ENCODE measurements at places on chromosomes 11 and 22. TPM values are rescaled to one million over a fixed set of nuclear protein-coding genes. Genes with fewer than 3 reads are reported as not detected.

The SH3BP1 gene
- 20.7 TPM for total RNA-seq

The OR2AG1 gene
- not detected for total RNA-seq

- no peaks in the 10 kb centered on the region for H3K27me3 ChIP-seq
- H3K4me3 ChIP-seq, result peak overlapping the region; percentile 93
- H3K4me1 ChIP-seq, result peaks cover 22% of the 10 kb centered on the region
These were observed 870 bp upstream of the CTTN start for GRCh38 chr11:70397336-70397982.

The RIBC2 gene
- total RNA-seq, result 11.5 TPM

GRCh38 chr11:77656362-77656761 lies 18.8 kb upstream of the CLNS1A start:
- H3K27me3 ChIP-seq, result no peaks in the 10 kb centered on the region
- H3K36me3 ChIP-seq, result no peaks in the 10 kb centered on the region
- H3K4me3 ChIP-seq, result no peak overlapping the region
- no peak overlapping the region for H3K27ac ChIP-seq
- no peak for DNase-seq

DNA sequence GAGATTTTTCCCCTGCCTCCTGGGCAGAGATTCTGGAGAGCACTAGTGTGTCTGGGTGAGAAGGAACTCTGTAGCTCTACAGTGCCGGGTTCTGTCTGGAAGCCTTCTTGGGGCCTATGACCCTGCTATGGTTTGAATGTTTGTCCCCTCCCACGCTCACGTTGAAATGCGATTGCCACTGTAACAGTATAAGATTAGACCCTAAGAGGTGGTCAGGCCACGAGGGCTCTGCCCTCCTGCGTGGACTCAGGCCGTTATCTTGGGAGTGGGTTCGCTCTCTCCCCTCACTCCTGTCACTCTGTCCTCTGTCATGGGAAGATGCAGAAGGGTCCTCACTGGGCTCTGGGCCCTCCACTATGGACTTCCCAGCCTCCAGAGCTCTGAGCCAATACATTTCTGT lies 3.5 kb downstream of the AP5B1 start:
- H3K36me3 ChIP-seq, result no peaks in the 10 kb centered on the region
- peaks cover 16% of the 10 kb centered on the region for H3K4me1 ChIP-seq
- no peak for DNase-seq

The NPTXR gene
- 12.8 TPM for total RNA-seq

DNA sequence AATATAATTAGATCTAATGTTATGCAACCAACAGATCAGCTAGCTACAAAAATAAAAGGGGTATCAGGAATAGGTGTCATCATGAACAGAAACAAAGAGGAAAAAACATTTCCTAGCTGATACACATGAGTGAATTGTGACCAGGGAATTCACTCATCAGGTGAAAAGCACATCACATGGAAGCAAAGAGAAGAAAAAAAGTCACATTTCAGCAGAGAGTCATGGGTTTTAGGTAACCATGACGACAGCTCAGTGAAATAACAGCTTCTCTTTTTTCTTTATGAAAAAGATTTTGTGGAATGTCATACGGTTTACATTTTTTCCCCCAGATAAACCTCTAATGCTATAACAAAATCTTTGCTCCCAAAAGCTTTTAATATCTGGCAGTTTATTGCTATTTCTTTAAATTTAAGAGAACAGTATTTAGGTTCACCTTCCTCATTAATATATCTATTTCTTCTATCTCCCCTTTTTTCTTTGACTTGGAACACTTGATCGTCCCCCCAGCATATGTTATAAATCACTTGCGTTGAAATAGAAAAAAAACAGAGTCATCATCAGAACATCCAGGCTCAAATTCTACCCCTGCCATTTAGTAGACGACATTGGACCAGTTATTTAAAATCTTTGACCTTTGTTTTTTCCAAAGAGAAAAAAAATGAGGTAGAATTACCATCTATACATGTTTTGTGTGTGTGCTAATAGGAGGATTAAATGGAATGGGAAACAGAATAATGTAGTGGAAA lies 5.3 kb downstream of the TYR start:
- no peak for DNase-seq
- H3K4me1 ChIP-seq, result no peaks in the 10 kb centered on the region
- no peaks in the 10 kb centered on the region for H3K27me3 ChIP-seq
- no peaks in the 10 kb centered on the region for H3K36me3 ChIP-seq
- no peak overlapping the region for H3K27ac ChIP-seq

The TSPO gene
- 44.6 TPM for total RNA-seq

DNA sequence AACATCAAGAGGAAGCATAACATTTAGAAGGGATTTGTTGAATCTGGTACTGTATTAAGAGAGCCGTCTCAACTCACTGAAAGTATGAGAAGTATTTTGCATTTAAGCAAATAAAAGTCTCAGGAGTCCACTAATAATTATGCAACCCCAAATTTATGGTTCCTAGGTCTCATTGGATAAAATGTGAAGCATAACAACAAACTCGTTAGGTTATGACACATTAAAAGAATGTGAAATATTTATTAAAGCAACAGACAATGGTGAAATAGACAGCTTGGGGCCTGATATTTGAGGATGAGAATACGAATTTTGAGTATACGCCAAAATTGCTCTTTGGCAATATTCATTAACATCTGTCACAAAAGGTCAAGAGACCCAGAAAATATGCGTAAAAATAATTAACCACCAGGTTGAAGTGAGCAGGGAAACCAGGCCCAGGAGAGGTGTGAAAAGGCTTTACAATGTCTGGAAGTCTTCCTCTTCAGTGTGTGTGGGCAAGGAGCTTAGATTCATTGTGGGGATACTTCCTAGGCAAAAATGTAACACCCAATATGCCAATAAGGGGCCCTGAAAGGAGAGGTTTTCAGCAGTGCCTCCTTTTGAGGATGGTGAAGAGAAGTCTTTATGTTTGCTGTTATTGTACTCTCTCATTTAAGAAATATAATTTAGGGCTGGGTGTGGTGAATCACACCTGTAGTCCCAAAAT lies 89.2 kb downstream of the FDX1 start:
- no peaks in the 10 kb centered on the region for H3K4me1 ChIP-seq
- H3K36me3 ChIP-seq, result no peaks in the 10 kb centered on the region
- DNase-seq, result no peak

DNA sequence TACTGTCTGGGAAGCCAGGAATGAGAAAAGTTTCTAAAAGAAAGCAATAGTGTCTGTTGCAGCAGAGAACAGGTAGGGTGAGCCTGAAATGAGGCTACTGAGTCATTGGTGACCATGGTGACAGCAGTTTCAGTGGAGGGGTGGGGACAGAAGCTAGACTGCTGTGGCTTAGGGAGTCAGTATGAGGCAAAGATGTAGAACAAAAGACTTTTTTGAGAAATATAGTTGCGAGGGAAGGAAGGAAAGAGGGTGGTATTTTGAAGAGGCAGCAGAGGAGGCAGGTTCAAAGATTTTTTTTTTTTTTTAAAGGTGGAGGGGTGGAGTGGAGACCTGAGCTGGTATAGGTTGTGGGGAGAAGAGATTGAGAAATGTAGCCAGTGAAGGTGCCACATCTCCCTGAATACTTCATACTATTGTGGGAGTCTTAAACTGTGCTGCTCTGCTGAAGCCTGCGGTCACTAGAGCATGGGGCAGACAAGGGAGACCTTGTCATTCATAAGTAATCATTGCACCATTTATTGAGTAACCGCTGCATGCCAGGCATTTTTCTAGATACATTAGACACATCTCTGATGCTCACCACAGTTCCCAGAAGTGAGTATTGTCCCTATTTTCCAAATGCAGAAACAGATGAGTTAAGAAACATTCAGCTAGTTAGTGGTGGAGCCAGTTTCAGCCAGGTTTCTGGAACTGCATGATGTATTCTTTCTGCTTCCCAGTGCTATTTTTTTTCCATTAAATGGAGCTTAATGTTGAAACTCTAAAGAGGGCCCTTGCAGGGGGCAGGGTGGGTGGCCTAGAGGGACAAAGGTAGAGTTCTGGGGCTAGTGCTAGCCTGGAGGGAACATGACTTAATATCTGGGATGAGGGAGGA lies 49.9 kb downstream of the STIM1 start:
- no peaks in the 10 kb centered on the region for H3K36me3 ChIP-seq
- H3K4me1 ChIP-seq, result peaks cover 43% of the 10 kb centered on the region
- H3K27me3 ChIP-seq, result no peaks in the 10 kb centered on the region
- no peak overlapping the region for H3K4me3 ChIP-seq

DNA sequence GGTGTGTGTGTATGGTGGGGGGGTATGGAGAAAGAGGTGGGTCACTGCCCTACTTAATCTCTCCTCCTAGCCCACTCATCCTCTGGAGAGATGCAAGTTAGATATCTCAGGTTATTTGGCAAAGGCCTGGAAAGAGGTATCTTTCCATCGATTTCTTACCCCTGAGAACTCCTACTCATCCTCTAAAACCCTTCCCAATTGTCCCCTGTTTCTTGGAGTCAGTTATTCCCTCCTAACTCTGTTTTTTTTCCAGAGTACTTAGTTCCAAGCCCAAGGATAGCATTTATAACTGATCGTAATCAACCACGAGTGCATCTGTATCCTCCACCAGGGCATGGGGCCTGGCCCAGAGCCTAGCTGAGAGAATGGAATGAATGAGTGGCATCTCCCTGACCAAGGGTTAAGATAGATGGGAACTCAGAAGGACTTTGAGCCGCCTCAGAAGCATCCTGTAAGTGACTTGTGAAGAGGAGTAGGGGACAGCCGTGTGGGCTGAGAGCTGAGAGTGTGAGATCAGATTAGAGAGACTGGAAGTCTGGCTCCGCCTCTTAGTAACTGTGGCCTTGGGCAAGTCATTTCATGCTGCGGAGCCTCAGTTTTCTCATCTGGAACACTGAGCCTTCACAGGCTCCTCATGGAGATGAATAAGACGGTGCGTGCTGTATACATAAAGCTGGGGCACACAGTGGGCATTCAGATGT lies 16.2 kb downstream of the CD6 start:
- no peaks in the 10 kb centered on the region for H3K27me3 ChIP-seq
- no peak overlapping the region for H3K27ac ChIP-seq
- H3K36me3 ChIP-seq, result no peaks in the 10 kb centered on the region

DNA sequence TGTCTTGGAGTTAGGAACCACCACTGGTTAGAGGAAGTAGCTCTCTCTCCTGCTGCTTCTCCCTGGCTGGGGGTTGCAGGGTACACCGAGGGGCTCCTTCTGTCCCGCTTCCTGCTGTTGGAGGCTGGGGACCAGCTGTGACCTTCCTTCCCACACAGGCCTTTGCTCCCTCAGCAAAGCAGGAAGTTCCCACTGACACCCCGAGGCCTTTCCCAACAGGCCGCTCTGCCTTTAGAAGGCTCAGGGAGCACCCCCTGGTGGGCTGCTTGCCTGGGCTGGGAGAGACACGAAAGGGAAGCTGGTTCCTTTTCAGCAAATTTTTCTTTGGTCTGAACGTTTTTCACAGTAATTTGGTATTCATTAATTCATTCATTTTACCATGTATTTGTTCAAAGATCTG lies 527.9 kb upstream of the B3GAT1 start:
- no peak overlapping the region for H3K4me3 ChIP-seq
- no peaks in the 10 kb centered on the region for H3K4me1 ChIP-seq
- peak; percentile 77 for DNase-seq
- H3K27ac ChIP-seq, result no peak overlapping the region

DNA sequence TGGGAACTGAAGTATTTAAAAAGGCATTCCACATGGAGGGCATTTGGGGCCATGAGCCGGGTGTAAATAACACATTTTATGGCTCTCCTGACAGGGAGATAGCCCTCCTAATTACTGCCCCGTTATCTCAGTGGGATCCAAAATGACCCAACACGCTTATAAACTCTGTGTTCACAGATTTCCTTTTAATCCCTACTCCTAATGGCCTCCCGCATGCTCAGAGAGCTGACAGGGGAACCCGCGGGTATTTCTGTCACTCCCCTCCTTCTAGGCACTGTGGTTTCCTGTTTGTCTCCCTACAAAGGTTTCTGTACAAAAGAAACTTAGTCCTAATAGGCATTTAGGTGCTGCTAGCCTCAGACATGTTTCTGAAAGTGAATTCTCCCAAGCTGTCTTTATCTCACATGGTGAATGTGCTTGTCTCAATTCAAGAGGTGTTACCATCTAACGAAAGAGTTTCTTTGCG lies 202.8 kb upstream of the SEZ6L start:
- no peak overlapping the region for H3K4me3 ChIP-seq
- no peaks in the 10 kb centered on the region for H3K36me3 ChIP-seq
- H3K27ac ChIP-seq, result no peak overlapping the region
- H3K27me3 ChIP-seq, result no peaks in the 10 kb centered on the region
- no peaks in the 10 kb centered on the region for H3K4me1 ChIP-seq

DNA sequence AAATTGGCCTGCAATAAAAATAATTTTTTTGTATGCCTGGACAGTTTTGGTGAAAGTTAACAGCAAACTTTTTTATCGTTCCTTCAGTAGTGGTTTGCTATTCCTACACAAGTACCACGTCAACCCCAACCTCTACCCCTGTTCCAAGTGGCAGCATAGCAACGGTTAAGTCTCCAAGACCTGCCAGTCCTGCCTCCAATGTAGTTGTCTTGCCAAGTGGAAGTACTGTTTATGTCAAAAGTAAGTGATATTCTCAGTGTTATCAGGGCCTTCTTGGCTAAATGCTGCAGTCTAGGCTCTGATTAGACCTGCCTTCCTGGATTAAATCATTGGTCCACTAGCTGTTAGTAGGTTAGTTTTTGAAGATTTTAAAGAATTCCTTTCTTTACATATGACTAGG lies 15.0 kb downstream of the EMSY start:
- DNase-seq, result no peak
- no peak overlapping the region for H3K4me3 ChIP-seq
- peaks cover 26% of the 10 kb centered on the region for H3K4me1 ChIP-seq
- no peaks in the 10 kb centered on the region for H3K27me3 ChIP-seq
- H3K36me3 ChIP-seq, result no peaks in the 10 kb centered on the region

All from Caco-2 (cell line).